Stimulated activated naive CD8-positive, alpha-beta T cell treated with anti-CD3 and anti-CD28 coated beads, Interleukin-15, Interleukin-2, amounts not matched to agents 100 U/mL and 50 U/mL, for 24 hours (primary cell): ENCODE measurements at places on chromosomes 5 and 9.

DNA sequence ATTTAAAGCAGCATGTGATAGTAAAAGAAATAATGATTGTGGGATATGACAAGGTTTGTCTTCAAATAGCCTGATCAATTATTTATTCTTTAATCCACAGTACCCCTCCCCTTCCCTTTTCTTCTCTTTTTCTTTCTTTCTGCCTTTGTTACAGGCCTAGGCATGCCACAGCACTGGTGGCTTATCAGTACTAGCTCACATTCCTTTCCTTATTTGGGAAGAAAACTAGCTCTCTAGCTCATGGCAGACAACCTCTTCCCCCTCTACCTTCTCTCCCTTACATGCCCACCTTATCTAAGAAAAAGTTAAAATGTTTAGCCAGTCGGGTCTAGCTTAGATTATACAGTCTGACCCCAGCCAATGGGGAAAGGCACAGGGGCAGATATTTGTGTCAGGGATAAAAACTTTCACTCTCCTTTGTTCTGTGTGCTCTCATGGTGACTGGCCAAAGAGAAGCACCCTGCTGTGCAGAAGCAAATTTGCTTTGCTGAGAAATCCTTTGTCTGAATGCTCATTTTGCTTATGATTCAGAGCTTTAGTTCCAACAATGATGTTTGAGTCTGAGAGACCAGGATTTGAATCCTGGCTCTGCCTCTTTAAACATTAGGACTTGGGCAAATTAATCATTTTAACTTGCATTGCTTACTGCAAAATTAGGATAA is 75.8 kb upstream of the CDH12 start:
- DNase-seq, result no peak

GRCh38 chr5:16853518-16853917 is 82.6 kb downstream of the MYO10 start:
- DNase-seq, result no peak

DNA sequence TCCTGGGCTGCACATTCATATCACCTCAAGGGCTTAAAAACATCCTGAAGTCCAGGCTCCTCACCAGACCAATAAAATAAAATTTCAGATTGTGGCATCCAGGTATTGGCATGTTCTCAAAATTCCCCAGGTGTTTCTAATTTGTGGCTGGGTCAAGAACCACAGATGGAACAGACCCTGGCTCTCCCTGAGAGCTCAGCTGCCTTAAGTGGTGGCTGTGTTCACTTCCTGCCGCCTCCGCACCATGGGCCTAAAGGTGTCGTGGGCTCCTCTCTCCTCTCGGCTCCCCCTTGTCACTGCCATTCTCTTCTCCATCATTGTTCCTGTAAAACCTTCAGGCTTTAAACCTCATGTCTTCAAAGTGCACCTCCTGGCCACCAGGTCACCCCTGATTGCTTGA is 17.8 kb upstream of the CCNJL start:
- peak; percentile 17 for DNase-seq

GRCh38 chr5:119367502-119368237 is 11.9 kb downstream of the TNFAIP8 start:
- DNase-seq, result no peak

DNA sequence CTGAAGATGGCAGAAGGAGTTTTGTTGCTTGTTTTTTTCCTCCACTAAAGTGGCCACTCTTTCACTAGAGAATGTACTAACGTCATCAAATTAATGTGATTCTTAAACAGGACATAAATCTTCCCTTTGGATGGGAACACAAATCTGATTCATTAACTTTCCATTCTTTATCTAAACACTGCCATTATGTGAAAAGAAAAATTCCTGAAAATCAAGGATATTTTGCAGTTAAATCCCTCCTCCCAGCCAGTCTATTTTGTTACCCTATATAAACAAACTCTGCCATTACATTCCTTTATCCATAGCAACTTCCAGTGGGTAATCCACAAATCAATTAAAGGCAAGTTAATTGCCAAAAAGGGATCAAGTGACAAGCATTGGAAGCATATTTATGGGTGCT is 546.5 kb downstream of the PDE4D start:
- no peak for DNase-seq

GRCh38 chr5:33958176-33958575 is 22.0 kb downstream of the RXFP3 start:
- DNase-seq, result no peak

DNA sequence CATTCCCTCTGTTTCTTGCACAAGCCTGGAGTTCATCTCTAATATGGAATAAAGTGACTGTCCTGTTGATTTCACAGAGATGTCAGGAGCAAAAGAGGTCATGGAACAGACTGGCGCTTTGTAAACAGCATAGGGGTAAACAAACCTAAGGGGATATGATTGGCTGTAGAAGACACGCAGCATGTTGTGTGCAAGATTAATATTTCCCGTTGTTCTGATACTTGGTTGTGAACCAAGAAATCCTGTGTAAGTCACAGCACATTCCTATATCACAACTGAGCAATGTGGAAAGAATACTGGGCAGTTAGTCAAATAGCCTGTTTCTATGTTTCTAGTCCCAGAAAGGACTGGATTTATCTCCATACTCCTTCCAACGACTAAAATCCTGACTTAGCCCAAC is 3.2 kb downstream of the ADAMTS12 start:
- DNase-seq, result no peak

DNA sequence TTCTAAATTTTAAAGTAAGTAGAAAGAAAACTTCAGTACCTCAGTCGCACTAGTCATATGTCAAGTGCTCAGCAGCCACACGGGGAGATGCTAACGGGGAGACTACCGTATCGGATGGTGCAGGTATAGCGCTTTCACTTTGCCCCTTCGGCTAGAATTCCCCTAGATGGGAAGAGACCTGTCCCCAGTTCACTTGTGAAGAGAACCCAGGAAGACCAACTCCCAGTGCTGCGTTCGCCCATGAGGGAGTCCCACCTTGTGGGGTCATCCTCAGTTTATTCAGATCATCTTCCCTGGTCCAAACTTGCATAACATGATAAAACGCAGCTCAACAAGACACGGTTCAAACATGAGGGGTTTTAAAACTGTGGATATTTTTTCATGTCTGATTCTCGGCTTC is 87.3 kb downstream of the LHFPL2 start:
- DNase-seq, result no peak

- no peak for DNase-seq
Observed at GRCh38 chr9:114823441-114823840, 17.6 kb upstream of the TNFSF15 start.

DNA sequence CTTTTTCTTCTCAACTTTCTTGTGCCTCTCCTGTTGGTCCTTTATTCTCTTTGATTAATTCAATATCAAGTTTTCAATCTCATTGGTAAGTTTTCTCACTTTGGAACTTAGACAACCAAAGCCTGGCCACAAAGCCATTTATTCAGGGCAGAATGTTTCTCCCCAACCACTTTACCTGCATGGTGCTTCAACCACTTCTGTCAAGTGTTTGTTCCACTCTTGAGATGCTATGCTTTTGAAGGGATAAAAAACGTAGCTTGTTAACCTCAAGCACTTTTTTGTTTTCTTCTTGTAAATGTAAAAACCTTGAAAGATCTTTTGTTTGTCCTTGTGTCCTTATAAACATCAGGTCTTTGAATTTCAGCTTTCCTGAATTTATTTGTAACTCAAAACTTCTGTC is 966.7 kb downstream of the MAT2B start:
- no peak for DNase-seq

GRCh38 chr9:128192601-128193371 is 1.4 kb upstream of the CIZ1 start:
- no peak for DNase-seq

DNA sequence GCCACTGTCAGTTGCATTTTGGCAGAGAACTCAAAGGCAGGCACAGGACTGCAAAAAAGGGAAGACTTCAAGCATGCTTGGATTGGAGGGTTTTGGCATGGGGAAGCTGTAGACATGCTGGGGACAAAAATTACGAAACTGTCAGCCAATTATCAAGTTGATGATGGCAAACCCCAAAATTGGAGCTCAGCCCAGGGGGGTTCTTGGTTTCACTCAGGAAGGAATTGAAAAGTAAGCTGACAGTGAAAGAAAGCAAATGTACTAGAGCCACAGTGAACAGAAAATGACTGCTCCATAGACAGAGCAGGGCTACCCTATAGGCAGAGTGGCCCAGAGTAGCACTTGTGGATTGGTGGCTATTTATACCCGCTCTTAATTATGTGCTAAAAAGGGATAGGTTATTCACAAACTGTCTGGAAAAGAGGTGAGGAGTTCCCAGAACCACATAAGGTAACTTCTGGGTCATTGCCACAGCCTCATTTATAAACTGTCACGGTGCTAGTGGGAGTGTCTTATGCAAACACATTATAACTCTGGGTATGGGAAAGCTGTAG is 14.6 kb upstream of the CFAP95 start:
- no peak for DNase-seq

- no peak for DNase-seq
Observed at GRCh38 chr5:172493002-172493401, 38.7 kb upstream of the SH3PXD2B start.

DNA sequence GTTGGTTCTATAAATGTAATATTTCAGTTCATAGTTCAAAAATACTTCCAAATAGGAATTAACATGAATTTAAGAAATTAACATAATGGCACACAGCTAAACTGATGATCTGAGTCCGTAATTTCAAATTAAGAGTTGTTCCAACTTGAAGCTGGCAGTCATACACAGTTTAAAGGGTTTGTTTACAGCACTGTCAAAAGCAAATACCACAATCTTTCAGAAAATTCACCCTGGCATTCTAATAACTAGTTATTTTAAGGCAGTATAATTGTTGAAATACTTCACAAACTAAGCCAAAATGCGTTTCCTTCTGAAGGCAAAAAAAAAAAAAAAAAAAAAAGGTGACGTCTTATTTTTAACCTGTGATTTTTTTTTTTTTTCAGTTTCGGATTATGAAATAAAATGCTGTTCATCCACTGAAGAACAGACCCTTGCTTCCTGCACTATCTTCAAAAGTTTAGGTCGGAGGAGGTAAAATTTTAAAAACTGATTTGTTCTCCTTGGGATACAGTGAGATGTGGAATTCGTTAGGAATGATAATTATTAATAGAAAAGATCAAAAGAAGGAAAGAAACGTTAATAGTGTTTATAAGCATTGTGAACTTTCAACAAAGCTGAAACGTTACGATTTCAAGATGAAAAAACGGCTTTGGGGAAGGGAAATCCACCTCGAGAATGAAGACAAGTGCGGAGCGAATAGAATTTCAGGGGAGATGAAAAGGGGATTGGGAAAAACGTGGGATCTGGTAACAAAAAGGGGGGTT is 850 bp downstream of the IL6ST start:
- DNase-seq, result no peak

GRCh38 chr5:139900546-139901250 is 105.1 kb downstream of the PSD2 start:
- DNase-seq, result no peak

GRCh38 chr5:4927097-4927496 is 213.0 kb upstream of the ADAMTS16 start:
- DNase-seq, result no peak

- DNase-seq, result peak; percentile 5
Observed at GRCh38 chr9:87445646-87446045, 52.0 kb upstream of the DAPK1 start.

- DNase-seq, result no peak
Observed at GRCh38 chr5:160061770-160062169, 52.8 kb downstream of the TTC1 start.

DNA sequence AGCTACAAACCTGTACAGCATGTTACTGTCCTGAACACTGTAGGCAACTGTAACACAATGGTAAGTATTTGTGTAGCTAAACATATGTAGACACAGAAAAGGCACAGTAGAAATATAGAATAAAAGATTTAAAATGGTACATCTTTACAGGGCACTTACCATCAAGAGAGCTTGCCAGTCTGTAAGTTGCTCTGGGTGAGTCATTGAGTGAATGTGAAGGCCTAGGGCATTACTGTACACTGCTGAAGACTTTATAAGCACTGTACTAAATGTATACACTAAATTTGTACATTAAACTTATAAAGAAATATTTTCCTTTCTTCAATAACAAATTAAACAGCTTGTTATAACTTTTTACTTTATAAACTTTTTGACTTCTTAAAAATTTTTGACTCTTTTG is 20.5 kb downstream of the ADRB2 start:
- no peak for DNase-seq

DNA sequence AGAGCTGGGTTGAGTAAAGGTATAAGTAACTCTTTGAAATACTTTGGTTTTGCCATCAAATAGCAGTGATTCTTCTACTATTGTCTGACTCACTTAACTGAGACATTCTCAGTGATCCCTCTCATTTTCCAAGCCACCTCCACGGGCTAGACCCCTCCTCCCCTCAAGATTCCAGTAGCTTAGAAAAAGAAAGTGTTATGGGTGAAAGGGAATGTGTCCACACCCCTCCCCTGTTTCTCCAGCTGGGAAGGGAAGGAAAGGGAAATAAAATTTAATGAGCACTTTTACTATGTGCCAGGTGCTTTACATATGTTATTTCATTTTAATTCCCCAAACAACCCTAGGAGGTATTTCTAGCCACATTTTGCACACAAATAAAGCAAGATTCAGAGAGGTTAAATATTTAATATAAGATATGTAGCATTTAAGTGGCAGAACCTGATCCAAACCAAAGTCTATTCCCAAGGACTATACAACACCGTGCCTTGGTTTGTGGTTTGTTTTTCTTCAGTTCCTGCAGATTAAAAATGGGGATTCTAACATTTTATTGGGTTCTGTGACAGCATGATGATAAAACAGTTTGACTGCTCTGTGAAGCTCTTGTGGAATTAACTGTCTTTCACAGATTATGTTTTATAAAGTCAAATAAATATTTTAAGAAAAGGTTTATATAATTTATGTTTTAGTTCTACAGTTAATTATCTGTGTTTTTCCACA is 135.9 kb downstream of the ZSWIM6 start:
- DNase-seq, result no peak

- DNase-seq, result no peak
Observed at GRCh38 chr9:91141407-91141965, 220.2 kb downstream of the AUH start.

- no peak for DNase-seq
Observed at GRCh38 chr9:138112791-138113600, 235.4 kb downstream of the CACNA1B start.

DNA sequence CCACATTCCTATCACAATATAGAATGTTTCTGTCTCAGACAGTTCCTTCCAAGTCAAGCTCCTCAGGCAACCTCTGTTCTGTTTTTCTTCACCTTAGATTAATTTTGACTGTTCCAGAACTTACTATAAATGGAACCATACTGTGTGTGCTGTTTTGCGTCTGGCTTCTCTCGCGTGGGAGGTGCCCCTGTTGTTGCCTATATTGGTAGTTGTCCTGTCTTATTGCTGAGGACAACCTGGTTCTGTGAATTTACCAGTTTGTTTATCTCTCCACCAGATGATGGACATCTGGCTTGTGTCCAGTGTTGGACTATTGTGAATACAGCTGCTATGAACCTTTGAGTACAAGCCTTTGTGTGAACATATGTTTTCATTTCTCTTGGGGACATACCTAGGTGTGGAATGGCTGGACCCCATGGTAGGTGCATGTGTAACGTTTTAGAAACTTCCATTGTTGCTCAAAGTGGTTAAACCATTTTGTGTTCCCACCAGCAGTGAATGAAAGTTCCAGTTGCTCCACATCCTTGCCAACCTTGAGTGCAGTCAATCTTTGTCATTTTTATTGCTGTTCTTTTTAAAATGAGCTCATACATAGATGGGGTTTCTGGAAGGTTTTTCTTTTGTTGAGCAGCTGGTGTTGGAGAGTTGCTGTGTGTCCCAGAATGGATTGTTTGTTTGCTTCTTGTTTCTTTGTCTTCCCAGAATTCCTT is 18.1 kb downstream of the HMCN2 start:
- no peak for DNase-seq

- no peak for DNase-seq
Observed at GRCh38 chr5:91684625-91685024, 301.5 kb upstream of the ARRDC3 start.
